Colonic mucosa (tissue), 4 donors: ENCODE measurements at places on chromosomes 3 and 15. TPM values are rescaled to one million over a fixed set of nuclear protein-coding genes. Genes with fewer than 3 reads are reported as not detected.

The WDR72 gene
- 0.08 TPM for total RNA-seq

The CASR gene
- 0.16 TPM for total RNA-seq

DNA sequence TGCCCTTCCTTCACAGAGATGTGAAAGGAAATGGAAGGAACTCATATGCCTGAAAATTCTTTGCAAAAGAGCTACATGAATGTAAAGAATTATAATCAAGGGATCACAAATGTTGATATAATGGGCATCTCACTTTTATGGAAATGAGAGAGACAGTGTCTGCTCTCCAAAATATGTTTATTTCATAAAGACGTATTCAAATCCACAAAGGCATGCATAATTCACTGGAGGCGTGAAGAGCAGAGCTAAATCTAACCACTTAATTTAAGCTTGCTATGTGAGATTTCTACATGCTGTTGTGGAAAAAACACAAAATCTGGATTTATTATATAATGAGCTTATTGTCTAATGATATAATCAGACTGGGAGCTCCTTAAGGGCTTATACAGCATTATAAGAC, 469.1 kb downstream of the RAP2B start:
- DNase-seq: no peak

- DNase-seq: no peak
Measured at GRCh38 chr3:186724911-186725310, 7.8 kb downstream of the KNG1 start.

DNA sequence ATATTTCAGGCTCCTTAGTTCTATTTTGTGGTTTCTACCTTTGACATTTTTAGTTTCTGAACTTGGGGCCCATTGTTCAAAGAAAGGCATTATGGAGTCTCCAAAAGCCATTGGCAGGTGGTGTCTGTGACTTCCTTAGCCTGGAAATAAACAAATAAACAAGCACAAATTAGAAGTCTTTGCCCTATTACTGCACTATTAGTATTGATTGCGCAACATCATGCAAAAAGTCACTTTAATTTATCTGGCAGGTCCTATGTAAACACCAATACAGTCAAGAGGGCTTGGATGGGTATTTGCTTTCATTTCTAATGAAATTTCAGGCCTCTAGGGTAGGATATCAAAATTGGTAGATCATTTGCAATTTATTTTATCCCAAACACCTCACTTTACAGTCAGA, 85.6 kb downstream of the LPP start:
- no peak for DNase-seq

- DNase-seq: no peak
Measured at GRCh38 chr15:97078591-97078990, 748.1 kb downstream of the NR2F2 start.

GRCh38 chr3:30766522-30766921, 127.9 kb downstream of the GADL1 start:
- DNase-seq: no peak

- no peak for DNase-seq
Measured at GRCh38 chr3:173653781-173654180, 256.2 kb downstream of the NLGN1 start.

DNA sequence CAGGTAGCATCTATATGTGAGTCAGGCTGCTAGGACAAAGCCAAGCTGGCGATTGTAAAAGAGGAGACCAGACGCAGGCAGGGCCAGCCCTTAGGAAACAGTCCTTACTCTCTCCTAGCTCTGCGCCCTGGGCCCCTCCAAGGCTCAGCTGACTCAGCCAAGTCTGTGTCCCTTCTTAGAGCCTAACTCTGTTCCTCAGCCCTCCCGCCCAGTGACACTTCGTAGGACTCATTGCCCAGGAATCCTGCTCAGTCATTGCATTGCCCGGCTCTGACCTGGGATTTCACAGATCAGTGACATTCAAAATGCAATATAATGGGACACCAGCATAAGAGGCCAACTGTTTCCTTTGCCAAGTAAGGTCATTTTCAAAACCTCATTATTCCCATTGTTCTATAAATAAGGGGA, 244.2 kb downstream of the TLE3 start:
- DNase-seq: no peak

DNA sequence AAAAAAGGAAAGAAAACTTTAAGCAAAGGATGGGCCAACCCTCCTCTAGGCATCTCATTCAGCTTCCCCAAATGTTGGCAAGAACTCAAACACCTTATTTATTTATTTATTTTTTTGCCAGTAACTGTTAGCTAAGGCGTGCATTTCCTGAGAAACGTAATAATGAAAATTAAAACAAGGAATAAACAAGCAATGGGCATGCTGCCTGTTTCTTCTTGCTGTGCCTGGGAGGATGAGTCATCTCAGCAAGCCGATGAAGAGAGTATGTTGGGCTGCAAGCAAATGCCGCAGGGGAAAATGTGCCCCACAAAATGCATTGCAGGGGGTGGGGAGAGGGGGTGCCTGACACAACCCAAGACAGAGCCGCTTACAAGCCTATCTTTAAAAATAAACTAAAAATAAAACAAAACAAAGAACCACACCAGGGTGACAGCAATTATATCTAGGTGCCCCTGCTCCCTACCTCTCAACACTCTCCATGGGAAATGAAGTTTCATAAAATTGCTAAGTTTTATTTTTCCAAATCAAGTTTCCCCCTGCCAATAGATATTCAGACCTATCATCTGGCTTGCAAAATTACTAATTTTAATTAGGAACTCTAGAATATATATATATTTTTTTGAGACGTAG, 40.3 kb downstream of the EIF4E3 start:
- peak; percentile 31 for DNase-seq
